NCI-H2081 treated with DMSO at 0.1 percent for 48 hours (cell line): ENCODE measurements at places on chromosomes 2 and 18.

DNA sequence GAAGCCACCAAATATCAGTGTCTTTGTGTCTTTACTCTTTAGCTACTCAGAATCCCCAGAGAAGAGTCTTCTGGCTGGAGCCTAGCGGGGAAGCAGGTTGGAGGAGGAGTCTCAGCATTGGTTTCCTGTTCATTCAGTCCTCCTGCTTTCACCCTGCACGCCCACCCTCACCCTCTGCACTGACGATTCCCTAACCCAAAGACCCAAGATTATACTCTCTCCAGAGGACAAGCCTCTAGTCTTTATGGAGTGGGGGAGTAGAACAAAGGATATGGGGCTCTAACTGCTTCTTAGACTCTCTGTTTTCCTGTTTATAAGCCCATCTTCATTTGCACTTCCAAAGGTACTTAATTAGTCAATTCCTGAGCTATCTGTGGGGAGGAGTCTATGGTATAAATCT is 338.8 kb downstream of the AGPS start:
- no peak for DNase-seq

DNA sequence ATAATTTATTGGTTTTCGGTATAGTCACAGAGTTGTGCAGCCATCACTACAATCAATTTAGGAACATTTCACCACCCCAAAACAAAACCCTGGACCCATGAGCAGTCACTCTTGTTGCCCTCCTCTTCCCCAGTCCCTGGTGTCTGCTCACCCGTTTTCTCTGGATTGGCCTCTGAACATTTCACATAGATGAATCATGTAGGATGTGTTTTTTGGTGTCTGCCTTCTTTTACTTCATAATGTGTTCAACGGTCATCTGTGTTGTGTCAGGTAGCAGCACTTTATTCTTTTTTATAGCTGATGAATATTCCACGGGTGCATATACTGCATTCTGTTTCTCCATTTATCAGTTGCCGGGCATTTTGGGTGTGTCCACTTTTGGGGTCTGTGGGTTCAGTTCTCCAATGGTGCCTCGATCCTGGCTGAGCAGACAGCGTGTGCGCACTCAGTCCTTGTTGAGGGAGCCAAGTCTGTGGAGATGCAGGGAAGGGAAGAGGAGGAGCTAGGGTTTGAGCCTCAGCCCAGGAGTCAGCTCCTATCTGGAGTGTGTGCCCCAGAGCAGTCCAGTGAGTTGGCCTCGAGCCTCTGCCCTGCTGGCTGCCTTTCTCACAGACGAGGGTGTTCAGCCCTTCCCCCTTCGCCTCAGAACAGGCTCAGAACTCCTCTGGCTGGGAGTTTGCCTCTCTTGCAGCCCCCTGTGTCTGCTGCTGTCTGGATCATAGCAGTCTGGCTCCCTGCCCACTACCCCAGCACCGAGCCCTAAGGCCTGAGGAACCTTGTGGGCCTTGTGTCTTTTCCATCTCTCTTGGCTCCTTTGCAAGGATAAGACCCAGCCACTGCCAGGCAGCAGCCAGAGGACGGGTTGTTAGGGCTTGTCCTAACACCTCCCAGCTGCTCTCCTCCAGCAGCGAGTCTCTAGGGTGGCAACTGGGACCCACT is 18.0 kb downstream of the C2orf74 start:
- no peak for DNase-seq

DNA sequence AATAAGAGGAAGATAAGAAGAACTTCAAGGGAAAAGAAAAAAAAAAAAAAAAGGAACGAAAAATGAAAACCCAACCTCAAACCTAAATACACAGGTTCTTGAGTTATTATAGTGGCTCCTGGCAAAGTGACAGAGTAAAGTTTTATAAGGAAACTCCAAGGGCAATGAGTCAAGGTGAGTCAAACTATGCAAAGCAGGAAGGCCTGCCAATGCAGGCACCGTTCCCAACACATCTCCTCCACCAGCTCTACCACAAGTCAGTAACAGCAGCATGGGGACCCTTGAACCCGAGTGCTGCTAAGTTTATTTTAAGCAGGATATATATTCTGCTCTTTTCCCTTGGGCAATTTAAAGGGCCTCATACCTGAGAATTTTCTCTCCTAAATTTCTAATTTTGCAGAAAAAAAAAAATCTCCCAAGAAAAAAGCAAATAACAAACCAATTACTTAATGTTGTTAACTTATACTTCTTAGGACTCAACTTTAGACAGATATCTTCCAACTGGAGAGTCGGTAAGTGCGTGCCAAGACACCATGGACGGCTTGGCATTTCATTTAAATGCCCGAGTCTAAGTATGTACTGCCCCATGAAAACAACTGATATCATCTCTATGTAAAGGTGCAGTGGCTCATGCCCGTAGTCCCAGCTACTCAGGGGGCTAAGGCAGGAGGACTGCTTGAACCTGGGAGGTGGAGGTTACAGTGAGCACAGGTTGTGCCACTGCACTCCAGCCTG is 75.7 kb upstream of the TFCP2L1 start:
- DNase-seq, result no peak

- no peak for DNase-seq
Measured at GRCh38 chr18:50075772-50076171, 119.2 kb downstream of the MYO5B start.

DNA sequence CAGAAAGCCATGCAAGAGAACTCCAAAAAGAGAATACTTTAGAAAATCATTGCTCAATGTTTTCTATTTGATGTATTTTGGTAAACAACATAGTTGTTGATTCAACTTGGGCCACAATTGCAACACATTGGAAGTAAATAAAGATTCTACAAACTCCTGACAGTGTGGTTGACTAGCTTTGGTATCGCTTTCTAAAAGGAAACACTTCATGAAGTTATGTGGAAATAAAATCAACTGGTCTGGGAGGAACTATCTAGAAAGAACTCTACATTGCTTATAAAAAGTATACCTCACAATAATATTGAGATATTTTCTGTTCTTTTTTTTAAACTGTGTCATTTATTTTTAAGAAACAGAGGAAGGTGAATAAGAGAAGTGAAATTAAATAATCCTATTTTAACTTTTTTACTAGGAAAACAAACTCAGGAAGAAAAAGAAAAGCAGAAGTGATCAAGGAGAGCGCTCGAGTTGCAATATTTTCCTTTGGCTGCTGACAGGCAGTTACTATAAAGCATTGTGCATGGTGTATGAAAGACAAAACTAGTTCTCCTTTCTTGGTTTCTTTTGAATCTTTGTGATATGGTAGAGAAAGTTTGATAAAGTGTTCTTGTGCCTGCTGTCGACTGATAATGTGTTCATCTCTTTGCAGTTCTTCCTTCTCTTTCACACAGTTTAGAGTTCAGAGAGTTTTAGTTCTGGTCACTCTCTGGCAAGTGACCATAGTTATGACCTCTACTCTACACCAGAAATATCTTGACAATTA is 3.0 kb downstream of the DHRS9 start:
- DNase-seq, result no peak

DNA sequence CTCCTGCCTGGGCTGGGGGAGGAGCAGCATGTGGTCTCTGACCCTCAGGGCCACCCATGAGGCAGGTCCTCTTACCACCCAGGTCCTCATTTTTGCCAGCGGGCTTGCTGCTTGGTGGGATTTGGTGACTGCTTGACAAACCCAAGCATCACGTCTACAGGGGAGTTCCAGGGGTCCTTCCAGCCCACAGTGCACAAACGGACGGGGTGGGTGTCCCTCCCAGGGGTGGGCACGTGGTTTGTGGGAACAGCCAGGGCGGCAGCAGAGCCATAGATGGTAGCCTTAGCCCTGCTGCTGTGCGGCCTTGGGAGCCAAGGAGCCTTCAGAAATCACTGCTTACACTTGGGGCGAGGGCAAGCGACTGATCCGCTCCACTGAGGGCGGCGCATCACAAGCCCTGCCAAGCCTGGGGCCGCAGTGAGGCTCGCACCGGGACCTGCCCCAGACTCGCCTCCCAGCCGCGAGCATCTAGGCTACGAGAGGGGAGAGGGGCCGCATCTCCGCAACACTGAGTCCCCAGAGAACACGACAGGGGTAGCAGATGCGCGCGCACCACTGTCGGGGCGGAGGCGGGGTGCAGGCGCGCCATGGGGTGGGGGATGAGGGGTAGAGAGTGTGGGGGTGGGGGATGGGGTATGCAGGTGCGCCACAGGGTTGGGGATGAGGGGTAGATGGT is 36.9 kb downstream of the SNED1 start:
- no peak for DNase-seq

GRCh38 chr2:3200420-3200939 is 177.1 kb downstream of the EIPR1 start:
- no peak for DNase-seq
